GDM1 (cell line): ENCODE measurements at places on chromosomes 12 and 14.
A peak's percentile ranks its signal among the peaks of the same experiment; 100 is the strongest.

GRCh38 chr12:69062621-69063237, 129.8 kb upstream of the CPM start:
- DNase-seq = no peak

DNA sequence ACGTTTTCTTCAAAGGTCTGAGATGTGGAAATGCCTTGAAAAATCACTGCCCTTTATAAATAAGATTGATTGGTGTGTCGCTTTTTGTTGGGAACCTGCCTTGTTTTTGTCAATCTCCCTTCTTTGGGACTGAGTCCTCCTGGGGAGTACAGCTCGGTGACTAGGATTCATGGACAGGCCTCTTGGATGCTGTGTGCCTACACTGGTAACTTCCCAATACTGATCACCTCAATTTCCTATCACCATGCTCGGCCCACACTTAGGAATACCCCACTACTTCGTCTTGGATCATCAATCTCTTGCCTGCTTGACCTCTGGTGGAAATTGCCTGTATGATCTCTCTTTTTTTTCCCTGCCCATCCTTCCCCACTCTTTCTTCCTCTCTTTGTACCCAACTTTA, 34.2 kb downstream of the NTN4 start:
- DNase-seq = no peak

GRCh38 chr12:47111392-47111778, 31.6 kb upstream of the AMIGO2 start:
- DNase-seq = no peak

DNA sequence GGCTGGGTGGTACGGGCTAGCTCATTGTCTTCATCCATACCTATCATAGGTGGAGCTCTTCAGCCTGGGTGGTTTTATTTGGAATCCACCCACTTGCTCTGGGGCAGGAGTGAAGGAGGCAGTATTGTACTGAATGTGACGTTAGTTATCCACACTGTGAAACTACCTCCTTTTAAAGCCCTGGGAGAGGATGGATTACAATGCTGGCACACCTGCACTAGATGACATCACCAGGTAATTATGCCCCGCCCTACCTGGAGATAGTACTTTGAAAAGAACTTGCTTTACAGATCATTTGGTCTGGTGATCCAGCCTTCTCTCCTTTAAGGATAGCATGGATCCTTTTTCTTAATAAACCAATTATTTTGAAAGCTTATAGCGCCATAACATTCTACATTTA, 78.0 kb downstream of the B4GALNT3 start:
- no peak for DNase-seq

- no peak for DNase-seq
These were observed 35.2 kb downstream of the RNFT2 start for GRCh38 chr12:116773276-116773731.

DNA sequence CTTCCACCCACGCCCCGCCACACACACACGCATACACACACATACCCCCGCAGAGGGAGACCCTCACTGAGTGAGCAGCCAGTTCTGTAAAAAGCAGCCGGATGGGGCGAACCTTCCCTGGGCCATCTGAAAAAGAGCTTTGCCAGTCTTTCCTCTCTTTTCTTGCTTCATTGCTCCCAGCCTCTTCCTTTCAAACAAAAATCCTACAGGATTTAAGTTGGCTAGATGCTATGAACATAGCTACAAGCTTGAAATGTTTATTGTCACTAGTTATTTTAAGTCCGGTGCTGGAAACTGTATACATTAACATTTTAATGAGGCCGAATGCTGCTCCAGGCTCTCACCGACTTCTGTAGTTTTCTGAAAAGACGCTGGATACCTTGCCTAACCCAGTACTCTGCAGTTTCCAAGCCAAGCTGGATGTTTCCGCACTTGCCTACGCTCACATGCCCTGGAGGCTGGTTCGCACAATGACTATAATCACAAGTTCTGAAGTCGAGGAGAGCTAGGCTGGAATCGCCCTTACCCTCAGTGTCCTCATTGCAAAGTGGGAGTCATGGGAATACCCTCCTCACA, 39.2 kb downstream of the LTBP2 start:
- no peak for DNase-seq

GRCh38 chr12:131230340-131231031, 276.8 kb downstream of the ADGRD1 start:
- no peak for DNase-seq

- no peak for DNase-seq
These were observed 66.2 kb downstream of the RNF34 start for GRCh38 chr12:121465921-121466793.

DNA sequence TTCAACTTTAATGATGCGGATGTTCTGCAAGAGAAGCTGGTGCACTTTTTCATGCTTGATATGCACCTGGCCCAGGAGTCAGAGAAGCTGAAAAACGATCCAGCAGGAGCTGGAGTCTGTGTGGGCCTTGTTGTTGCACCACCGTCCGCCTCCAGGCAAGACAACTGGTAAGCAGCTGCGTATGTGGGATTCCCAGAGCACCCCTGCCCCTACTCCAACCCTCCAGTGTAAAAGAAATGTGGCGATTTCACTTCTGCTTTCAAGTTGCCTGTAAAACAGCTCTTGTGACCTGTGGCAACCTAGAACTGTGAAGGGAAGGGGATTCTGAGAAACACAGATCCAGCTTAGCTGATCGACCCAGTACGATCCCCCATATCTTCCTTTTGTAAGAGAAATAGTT, 154.1 kb upstream of the PELI2 start:
- DNase-seq = no peak

DNA sequence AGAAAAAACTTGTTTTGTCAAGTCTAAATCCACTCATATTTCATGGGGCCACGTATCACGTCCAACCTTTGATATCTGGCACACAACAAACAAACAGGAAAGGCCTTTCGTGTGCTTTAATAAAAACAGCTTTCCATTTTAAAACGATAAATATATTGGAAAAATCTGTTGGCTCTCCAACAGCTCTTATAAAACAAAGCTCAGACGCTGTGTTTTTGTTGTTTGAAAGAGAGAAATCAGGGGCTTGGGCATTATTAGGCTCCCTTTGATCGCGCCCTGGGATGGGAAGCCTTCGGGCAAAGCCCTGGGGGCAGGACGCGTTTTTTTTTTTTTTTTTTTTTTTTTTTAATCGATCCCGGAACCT, 429 bp upstream of the PLEKHA5 start:
- no peak for DNase-seq

GRCh38 chr12:25625146-25625545, 72.1 kb upstream of the LMNTD1 start:
- no peak for DNase-seq

DNA sequence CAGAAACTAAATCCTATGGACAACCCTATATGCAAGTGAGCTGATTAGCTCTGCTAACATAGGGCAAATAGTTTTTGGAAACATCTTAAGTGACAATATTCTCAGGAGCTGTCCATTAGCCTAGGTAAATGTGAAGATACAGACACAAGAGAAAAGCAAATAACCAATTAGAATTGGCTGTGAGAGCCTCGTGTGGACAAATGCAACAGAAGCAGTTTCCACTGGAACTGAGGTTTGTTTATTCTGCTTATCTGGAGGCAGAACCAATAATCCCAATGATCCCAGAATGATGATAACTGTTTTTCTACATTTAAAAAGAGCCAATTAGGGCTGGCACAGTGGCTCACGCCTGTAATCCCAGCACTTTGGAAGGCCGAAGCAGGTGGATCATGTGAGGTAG, 43.2 kb upstream of the YAF2 start:
- DNase-seq = no peak

DNA sequence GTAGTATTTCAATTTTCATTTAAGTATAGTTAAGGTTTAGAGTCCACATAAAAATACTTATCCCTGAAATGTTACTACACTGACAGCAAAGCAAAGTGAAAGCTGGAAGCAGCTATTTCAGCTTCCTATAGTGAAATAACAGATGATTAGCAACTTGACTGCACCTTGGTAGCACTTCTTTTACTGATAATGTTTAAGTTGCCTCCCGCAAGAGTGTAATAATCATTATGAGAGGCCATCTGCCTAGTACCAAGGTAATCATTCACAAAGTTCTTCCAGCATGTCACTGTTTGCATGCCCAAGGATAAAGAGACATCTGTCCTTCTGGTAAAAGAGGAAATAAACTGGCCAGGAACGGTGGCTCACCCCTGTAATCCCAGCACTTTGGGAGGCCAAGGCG, 69.8 kb downstream of the LIN7A start:
- DNase-seq = no peak

GRCh38 chr12:24796876-24797275, 152.0 kb downstream of the BCAT1 start:
- peak; percentile 34 for DNase-seq

GRCh38 chr12:23236811-23237210, 611.8 kb downstream of the ETNK1 start:
- DNase-seq = no peak

GRCh38 chr14:73889376-73889775, 2.7 kb downstream of the ZNF410 start:
- DNase-seq = no peak

DNA sequence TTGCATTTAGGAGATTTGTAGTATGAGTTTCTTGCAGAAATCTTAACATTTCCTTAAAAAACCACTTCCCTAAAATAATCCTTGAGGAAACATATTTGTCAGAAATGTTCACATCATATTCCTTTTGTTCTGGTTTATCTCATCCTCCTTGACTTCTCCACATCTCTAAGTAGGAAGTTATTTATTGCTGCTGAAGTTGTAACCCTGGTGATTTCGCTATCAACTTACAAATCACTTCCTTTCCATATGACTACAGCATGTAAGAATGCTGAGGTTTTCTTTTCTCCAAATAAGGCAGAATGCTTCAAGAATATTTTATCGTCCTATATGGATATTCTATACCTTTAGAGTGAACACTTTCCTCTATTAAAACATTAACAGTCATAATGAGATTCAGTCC, 751.7 kb downstream of the NRXN3 start:
- no peak for DNase-seq

GRCh38 chr12:31362115-31362758, 36.3 kb upstream of the SINHCAF start:
- DNase-seq = no peak

- no peak for DNase-seq
These were observed 50.3 kb downstream of the RPS6KA5 start for GRCh38 chr14:91010153-91010533.

DNA sequence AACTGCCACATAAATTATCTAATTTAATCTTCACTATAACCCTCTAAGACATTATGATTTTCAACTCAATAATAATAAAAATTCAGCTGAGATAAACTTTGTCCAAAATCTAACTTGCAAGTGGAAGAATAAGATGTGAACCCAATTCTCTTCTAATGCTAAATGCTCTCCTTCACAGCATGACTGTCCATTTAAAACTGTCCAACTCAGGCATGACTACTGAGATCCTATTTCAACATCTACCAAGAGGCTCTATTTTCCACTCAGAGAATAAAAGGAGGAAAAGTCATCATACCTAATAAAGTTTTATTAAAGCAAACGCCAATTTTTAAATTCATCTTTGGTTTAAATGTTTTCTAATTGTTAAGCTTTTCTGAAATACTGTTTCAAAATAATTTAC, 183.6 kb downstream of the MED13L start:
- no peak for DNase-seq

GRCh38 chr14:95961481-95961880, 77.7 kb upstream of the C14orf132 start:
- no peak for DNase-seq

DNA sequence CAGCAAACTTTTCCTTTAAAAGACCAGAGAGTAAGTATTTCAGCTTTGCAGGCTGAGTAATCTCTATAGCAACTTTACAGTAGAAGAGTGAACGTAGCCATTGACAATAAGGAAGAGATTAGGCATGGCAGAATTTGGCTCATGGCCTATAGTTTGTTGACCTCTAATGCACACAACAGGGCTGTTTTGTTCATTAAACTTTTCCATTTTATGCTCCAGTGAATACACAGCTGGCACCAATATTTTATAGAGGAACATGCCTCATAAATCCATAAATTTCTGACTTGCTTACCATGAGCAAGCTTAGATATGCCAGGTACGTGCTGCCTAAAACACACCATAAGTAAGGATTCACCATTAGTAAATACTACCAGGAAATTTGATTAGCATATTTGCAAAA, 609.0 kb upstream of the STXBP6 start:
- DNase-seq = no peak

GRCh38 chr12:68808388-68809189, 612 bp downstream of the MDM2 start:
- peak; percentile 59 for DNase-seq

DNA sequence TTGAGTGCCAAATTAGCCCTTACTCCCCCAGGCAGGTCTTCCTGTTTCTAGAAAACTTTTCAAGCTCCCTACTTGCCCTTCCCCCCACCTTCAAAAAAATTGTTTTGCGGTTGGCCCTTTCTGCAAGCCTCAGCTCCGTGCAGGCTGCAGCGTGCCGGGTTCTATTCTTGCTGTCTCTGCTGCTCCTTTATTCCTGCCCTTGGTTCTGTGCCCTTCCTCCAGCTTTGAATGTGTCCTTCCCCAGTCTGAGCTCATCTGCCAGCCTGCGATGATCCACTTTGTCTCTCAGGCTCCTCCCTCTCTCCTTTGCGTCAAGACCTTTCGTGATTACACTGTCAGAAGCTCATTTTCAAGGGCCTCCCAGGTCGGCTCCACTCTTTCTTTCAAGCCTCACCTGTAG, 98.6 kb downstream of the IRF2BPL start:
- DNase-seq = peak; percentile 81

DNA sequence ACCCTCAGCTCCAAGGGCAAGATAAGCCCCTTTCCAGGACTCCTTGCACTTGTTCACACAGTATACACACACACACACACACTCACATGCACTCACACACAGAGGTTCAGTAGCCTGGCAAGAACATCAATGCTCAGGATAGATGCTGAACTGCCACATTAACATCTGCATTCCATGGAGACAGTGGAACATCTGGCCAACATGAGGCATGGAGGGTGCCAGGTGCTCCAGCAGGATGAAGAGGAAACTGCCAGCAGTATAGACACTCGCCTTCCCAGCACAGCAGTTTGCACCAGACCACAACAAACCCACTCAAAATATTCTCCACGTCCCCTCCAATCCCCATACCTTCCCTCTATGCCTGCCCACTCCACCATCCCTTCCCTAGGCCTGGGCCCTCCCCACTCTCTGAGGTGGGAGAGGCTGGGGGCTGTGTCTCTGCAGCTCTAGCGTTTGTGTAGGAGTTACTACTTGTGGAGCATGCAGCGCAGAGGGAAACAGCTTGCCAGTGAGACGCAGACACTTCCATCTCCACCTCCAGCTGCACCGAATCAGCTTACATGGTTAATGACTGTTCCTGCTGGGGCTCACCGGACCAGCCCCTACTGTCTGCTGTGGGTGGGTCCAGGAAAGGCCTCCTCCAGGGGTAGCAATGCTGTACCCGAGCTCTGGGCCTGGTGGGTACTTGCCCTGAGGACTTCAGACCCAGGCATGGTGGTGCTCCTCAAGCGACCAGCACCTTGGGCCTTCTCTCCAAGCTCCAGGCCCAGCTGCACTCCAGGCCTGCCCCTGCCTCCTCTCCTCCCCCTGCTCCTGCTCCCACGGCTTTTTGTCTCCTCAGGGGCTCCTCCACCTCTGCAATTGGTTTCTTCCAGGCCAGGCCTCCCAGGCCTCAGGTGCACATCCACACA, 18.6 kb upstream of the PLEKHG3 start:
- DNase-seq = peak; percentile 36
